ENCODE measurements at places on chromosomes 12 and 14.

DNA sequence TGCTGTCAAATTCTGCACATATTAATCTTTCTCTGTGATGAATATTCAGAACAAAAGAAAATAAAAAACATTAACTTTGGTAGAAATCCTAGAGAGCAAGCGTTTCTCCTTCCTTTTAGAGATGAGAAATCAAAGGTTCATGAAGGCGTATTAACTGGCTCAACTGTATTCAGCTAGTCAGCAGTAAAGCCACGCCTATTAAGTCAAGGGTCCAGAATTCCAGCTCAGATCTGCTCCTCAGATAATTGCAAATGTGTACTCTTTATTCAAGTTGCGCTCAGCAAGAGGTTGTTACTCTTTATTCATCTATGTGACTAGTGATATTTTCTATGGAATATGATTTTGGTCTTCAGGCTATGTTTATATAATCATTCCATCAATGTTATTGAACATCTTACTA, 13.1 kb upstream of the POC1B start:
- no peak for DNase-seq

- no peak for DNase-seq
These were observed 96.8 kb upstream of the TMEM132C start for GRCh38 chr12:128170181-128170580.

- DNase-seq = no peak
These were observed 255.7 kb downstream of the ADGRD1 start for GRCh38 chr12:131209082-131210070.

GRCh38 chr12:30570211-30570890, 125.3 kb downstream of the IPO8 start:
- no peak for DNase-seq

DNA sequence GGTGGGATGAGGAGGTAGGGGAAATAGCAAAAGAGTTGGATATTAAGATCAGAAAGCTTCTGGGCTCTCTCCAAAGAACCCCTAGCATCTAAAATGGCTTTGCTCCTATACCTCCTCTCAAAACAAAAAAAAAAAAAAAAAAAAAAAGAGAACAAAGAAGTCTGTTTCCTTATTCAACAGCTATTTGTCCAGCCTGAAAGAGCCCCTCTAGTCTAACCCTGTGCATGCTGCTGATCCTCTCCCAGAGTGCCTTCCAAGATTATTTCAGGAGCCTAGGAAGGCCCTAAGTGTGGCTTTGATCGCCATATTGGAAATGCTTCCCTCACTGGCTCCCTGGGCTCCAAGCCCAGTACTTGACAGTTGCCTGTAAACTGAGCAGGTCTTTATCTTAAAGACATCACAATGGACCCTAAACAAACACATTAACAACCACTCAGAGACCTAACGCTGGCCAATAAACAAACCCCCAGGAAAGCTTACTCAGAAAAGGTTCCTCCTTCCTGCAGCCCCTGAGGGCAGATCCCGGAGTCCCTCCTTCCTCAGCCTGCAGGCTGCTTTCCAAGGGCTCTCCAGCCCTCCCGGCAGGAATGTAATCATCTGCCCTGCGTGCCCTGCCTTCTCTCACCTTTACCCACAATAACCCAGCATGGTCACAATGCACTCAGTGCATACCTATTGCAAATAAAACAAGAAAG, 17.4 kb upstream of the COL2A1 start:
- DNase-seq = no peak
